ENCODE measurements at places on chromosomes 11 and 22.

DNA sequence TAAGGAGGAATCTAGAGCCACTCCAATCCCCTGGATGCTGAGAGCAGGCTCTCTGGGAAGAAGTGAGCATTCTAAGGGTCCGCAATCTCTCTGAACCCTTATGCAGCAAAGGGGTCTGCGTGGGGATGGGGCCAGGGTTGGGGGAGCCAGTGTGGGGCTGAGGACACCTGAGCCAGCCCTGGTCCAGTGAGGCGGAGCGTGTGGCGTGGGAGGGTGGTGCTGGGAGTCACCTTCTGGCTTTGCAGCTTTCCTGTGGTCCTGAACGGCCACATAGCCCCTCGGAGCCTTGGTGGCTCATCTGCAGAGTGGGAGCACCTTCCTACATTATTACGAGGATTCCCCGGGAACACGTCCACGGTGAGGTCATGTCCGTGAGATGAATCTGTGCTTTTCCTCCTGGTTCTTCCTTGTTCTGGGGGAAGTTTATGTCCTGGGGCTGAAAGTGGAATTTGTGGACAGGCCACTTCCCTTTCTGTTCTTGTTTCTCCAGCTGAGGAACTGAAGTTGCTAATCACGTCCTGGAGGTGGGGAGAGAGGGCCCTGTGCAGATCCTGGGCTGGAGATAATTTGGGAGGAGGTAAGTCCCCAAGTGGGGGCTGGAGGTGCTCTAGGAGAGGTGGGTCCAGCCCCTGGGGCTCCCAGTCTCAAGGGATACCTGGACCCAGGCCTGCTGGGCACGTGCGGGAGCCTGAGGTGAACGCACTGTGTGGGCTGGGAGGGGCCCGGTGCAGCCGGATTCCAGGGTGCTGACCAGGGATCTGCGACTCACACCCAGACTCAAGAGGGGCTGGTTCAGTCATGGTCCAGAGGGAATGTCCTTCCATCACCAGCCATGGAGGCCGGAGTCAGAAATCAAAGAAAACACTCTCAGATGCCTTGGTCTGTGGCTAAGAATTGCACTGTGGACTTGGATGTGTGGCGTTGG lies 6.1 kb downstream of the MRGPRE start:
- DNase-seq = no peak

DNA sequence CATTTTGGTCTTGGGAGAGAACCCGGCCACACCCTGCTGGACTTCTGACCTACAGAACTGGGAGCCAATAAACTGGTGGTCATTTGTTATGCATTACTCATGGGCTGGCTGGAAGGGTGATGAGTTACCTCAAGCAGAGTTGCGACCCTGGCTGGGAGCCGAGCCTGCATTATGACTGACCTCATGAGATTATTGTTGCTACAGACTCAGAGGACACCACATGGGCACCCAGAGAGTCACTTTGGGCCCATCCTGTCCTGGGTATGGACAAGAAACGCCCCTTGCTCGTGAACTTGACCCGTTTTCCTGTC lies 531.7 kb downstream of the TBC1D22A start:
- no peak for DNase-seq

- DNase-seq = no peak
Observed at GRCh38 chr11:60809249-60809648, 24.1 kb downstream of the MS4A10 start.

GRCh38 chr11:68082481-68082880 lies 38.7 kb downstream of the CHKA start:
- DNase-seq = no peak

All from CD4-positive, alpha-beta T cell treated with Interleukin-6 at 100 ng/mL for 8 hours (primary cell).